ENCODE measurements at places on chromosomes 1 and 21.
A peak's percentile ranks its signal among the peaks of the same experiment; 100 is the strongest.

DNA sequence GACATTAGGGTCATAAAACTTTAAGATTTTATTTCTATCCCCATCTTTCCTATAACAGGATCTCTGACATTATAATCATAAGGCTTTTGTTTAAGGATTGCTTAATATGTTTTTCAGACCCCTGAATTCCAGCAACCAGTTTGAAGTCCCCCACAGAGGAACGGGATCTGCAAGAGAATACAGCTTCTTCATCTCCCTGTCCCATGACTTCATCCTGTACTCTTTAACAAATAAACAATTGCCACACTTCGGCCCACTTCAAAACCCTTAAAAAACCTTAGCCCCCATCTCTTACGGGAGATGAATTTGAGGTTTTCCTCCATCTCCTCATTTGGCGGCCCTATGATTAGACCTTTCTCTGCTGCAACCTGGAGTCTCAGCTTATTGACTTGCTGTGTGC is 35.8 kb downstream of the TESK2 start:
- no peak for DNase-seq

- no peak for DNase-seq
These were observed 715 bp upstream of the ARTN start for GRCh38 chr1:43932786-43933385.

GRCh38 chr1:29245876-29246275 is 9.6 kb downstream of the PTPRU start:
- no peak for DNase-seq

GRCh38 chr1:187921426-187921825 is 1092.7 kb downstream of the PLA2G4A start:
- DNase-seq, result no peak

DNA sequence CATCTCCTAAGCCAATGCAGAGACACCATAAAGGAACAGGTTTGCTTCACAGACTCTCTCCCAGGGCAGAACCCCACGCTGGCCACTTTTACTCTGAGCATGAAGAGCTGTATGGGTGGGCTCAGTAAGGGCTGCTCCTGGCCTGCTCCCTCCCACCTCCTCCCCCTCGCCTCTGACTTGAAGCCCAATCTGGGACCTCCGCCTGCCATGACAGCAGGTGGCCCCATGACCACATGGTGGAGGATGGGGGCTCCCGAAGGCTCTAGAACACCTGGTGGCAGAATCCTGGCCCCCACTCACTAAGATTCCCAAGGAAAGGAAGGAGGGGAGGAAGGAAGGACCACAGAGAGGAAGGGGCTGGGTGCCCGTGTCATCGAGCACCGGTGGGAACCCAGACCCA is 23.7 kb downstream of the CASZ1 start:
- no peak for DNase-seq

DNA sequence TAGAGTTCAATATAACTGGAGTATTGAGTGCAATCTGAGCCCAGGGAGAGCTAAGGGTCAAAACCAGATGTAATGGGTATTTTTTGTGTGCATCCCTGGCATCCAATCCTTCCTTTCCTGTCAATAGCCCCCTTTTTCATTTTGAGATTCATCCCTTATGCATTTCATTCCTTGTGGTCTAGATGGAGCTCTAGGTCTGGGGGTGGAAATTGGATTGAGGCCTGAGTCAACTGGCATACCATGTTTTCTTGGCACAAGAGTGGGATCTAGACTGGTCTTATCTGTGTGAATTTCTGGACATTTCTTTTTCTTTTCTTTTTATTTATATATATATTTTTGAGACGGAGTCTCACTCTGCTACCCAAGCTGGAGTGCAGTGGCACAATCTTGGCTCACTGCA is 67.3 kb upstream of the RAB3GAP2 start:
- no peak for DNase-seq

DNA sequence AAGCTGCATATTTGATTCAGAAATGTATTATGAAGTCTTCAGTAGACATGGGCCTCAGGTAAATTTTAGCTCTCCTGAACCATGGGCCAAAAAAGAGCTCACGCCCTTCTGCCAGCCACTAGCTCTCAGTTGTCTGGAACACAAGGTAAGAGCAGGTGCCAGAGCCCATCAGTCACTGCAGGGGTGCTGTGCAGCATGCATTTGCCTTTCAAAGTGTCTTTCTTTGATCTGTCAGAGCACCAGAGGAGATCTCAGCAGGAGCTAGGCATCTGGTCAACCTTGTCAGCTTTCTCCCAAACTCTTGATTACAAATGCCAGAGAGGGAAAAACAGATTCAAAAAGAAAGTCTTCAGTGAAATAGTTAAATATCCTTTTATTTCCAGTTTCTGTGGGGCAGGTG is 332.3 kb downstream of the COL11A1 start:
- no peak for DNase-seq

DNA sequence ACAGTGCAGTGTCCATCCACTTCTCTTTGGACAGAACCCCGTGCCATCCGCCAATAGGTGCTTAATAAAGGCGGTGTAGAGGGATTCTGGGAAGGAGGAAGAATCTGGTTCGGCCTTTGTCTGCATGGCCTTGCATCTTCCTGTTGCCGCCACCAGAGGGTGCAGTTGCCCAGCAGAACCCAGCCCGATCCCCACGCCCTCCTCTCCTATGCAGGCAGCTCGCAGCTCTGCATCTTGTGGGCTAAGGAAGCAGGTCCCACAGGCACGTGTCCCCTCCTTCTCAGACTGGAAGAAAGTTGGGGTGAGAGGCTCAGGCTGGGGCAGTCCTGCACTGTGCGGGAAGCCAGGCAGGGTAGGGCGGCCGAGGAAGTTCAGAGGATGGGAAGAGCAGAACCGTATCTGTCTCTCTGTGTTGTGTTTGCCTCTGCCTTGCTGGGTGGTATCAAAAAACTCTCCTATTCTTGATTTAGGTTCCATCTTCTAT is 20.8 kb downstream of the NAV1 start:
- peak; percentile 44 for DNase-seq

Measured in T-helper 2 cell (primary cell).